ENCODE measurements at places on chromosomes 16 and 17. TPM values are rescaled to one million over a fixed set of nuclear protein-coding genes. Genes with fewer than 3 reads are reported as not detected.

The WFDC1 gene
- total RNA-seq, result not detected

DNA sequence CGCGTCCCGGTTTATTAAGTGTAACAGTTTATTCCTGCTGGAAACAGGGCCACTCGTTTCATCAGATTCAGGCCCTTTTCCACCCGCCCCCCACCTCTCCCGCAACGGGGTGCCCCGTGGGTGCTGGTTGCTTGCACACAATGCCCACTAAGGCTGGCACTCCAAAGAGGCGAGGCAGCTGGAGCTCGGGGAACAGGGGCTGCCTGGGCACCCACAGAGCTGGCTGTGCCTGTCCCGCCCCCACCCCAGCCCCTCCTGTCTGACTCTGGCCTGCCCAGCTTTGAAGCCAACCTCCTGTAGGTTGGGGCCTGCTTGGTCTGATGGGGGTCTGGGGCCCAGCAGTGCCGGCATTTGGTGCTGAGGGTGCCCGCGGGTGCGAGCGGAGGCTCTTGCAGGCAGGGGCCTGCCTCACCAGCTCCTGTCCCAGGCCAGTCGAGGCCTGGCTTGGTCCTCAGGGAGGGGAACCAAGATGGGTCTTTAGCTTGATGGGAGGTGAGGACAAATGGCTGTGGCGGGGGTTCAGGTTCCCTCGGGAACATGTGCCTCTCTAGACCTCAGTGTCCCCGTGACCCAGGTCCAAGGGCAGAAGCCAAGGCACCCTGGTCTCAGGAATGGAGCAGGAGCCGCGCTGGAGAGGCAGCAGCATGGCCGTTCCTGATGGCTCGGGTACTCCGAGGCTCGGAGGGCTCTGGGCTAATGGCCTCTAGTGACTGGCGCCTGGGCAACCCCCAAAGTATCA lies 20.1 kb downstream of the MYBBP1A start:
- no peak for DNase-seq

GRCh38 chr17:33492731-33493265 lies 199.7 kb upstream of the ASIC2 start:
- no peak for DNase-seq

GRCh38 chr17:6170349-6170748 lies 100.2 kb downstream of the WSCD1 start:
- DNase-seq, result no peak

- peak; percentile 82 for DNase-seq
Measured at GRCh38 chr16:53159781-53160436, 105.1 kb downstream of the CHD9 start.

DNA sequence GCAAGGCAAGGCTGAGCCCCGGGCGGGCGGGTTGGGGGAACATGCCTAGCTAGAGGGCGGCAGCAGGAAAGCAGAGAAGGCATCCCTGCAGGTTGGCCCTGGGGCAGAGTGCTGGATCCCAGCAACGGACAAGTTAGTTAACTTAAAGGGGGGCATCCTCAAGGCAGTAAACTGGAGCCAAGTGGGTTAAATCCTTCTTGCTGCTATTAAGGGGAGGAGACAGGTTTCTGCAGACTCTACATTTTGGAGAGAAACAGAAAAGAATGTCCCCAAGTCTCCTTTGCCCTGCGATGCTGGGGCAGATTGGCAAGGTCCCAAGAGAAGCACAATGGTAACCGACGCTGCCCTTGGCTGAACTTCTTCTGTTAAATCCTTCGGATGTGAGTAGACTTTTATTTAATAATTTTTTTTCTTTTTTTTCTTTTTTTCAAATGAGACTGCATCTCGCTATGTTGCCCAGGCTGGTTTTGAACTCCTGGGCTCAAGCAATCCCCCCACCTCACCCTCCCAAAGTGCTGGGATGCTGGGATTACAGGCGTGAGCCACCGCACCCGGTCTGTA lies 14.0 kb downstream of the ATP5PD start:
- peak; percentile 60 for DNase-seq

DNA sequence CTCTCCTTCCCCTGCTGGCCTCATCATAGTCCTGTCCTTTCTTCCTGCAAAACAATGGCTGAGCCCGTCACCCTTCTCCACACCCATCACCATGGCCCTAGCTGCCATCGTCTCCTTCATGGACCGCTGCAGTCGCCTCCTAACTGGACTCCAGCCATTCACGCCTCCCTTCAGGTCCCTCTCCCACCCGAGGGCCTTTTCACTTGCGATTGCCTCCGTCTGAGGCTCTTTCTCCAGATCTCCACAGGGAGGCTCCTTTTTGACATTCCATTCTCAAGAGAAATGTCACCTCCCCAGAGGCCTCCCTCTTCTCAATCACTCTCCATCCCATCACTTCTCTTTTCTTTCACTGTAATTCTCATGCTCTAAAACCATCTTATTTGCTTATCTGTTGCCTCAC lies 23.5 kb downstream of the GSG1L start:
- DNase-seq, result no peak

- no peak for DNase-seq
Measured at GRCh38 chr17:17079336-17079735, 37.1 kb downstream of the MPRIP start.
